ENCODE measurements at places on chromosomes 5 and 9.
A peak's percentile ranks its signal among the peaks of the same experiment; 100 is the strongest.

GRCh38 chr5:81075041-81075440 lies 114.9 kb downstream of the RASGRF2 start:
- no peak for DNase-seq

GRCh38 chr5:113047733-113048652 lies 71.4 kb downstream of the DCP2 start:
- DNase-seq: no peak

- no peak for DNase-seq
Observed at GRCh38 chr5:81140943-81141342, 92.2 kb upstream of the CKMT2 start.

DNA sequence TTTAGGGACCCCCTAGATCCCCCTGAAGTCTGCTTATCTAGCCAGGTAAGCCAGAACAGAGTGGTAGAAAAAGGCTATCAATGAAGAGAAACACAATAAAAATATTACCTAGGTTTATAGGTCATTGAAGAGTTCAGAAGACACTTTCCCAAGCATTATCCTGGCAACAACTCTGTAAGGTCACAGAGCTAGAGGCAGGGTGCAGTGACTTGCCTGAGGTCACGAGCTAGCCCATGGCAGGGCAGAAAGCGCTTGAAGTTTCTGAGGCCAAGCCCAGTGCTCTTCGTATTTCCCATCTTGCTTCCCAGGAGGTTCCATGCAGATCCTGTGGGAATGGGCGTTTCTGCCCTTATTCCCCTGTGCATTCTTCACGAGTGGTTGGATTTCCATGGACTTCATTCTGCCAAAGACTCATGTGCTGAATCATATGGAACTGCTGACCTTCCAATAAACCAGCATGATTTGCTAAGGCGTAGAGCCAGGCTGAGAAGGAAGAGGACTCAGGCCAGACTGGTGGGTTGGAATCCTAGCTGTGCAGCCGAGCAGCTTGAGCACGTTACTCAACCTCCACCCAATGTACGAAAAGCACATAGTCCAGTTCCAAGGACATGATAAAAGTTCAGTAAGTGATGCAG lies 22.1 kb downstream of the TRMO start:
- DNase-seq: no peak

DNA sequence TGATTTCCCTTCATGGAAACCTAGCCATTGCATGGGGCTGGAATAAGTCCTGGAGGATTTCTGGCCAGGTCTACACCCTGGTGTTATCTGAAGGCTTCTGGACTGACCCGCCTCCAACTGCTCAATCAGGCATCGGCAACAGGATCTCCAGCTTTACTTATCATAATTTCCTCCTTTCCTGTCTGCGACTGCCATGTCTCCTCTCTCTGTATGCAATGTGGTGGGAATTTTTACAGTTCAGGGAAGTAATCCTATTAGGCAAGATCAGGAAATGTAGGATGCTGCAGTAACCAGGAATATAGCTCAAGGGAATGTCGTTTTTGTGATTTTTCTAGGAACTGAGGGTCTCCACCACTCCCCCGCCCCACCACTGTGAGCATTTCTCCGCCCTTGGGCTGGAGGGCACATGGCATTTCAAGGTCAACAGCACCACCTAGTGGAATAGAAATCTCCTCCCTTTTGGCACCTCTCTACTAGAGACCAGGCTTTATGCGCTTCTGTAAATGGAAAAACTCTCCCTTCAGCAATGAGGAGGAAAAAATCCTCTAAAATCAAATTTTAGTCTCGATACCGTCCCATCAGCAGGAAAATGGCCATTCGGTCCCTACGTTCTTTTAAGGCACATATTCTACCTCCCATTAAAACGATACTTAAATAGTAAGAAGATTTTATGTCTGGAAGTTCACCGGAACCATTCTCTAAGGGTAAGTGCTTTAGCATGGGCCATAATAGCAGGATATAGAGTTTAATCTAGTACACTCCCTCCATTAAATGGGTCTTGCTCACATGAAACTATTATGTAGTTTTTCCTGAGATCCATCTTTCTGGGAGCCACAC lies 93.0 kb downstream of the YTHDC2 start:
- DNase-seq: peak; percentile 20

GRCh38 chr5:140222416-140222815 lies 47.4 kb downstream of the CYSTM1 start:
- DNase-seq: no peak

DNA sequence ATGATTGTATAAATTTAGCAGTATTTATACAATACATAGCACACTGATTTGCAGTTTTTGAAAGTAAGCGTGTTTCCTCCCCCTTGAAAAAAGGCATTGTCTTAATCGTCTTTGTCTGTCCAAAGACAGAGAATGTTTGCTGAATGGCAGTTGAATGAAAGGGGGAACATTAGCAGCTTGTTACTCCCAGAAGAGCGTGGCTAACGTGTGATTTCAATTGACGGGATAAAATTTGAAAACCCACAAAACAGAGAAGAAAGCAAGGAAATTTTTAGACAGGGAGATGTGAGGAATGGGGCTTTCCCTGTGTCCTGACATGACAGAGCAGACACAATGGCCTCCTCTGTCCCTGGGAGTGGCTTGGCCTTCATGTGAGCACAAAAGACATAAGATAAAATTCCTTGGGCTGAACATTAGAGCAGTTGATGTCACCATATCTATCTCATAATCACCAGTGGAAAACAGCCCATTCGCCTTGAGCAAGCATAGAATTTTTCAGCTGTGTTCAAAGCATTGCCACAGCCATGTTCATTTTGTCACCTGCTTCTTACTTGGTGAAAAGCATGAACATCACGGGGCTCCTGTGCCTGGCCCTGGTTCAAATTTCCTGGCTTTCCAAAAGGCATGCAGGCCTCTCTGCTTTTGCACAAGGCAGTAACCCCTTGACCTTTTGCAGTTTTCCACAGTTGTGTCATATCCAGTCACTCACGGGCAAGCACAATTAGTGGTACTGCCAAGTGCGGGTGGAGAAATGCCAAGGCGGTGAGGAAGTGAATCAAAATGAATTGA lies 126.9 kb downstream of the TLE1 start:
- DNase-seq: no peak

- no peak for DNase-seq
Observed at GRCh38 chr9:113221800-113222481, 597 bp downstream of the SLC31A1 start.

DNA sequence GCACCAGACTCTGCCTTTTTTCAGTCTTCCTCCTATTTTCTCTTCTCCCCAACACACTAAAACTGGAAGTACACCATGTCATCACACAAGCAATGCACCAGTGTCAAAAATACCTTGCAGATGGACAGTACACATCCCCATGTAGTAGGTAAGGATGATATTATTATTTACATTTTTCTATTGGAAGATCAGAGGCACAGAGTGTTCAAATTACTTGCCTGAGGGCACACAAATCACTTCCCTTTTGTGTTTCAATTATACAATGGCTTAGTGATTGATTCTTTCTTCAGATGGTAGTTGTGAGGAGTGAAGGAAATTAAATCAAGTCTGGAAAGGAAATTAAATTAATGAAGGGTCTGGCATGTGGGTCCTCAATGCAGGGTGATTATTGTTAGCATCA lies 39.6 kb downstream of the CTSL start:
- DNase-seq: no peak

- no peak for DNase-seq
Observed at GRCh38 chr9:83701769-83702168, 6.0 kb downstream of the UBQLN1 start.

DNA sequence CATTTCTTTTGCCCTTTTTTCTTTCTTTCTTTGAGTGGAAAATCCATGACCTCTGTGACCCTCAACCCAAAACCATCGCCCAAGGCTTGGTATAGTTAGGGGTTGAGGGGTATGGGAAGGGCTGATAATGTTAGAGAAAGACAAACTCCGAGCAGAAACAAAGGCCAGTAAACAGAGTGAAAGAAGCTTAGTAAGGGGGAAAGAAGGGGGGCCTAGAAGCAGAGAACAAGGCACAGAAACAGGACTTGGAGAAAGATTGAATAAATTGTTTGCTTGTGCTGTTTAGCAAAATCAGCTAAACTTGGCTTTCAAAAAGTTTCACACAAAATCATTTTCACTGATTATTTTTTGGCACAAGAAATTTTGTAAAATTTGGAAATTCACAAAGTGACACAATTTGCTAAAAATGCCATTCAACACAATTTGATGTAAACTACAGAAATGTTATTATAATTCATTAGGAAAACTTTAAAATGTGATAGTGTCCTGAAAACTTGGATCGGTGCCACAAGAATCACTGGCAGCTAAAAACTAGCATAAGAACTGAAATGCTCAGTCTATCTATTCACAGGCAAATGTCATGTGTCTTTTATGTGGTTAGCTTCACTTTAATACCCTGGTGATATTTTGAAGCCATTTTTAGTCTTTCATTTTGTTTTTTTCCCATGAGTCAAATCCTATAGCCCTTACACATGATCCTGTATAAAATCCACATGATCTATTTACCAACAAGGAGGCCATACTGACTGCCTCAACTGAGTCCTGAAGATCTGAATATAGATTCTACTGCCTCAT lies 276.4 kb downstream of the NR2F1-AS1 start:
- no peak for DNase-seq

- no peak for DNase-seq
Observed at GRCh38 chr9:88302579-88303324, 85.5 kb upstream of the SPIN1 start.

DNA sequence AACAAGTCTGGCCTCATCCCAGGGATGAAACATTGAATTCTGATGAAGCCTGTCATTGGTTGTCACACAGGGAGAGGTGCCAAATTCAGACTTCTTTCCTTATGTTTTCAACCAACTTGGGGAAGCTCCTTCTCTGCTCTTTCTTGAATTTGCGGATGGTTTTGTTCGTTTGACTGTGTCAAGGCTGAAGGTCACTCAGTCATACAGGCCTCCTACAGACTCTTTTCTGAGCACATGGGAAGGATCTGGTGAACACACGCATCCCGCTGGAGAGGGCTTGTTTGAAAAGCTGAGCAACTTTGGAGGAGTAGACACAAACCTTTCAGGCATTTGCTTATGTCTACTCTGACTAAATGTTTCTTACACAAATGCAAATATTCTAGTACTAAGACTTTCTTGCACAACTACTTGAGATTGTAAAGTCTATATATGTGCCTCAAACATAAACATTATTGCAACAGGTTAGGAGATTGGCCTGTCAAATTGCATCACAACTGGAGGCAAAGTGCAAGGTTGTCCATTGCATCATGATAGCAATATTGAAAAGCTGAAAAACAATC lies 151.5 kb upstream of the NR3C1 start:
- no peak for DNase-seq

DNA sequence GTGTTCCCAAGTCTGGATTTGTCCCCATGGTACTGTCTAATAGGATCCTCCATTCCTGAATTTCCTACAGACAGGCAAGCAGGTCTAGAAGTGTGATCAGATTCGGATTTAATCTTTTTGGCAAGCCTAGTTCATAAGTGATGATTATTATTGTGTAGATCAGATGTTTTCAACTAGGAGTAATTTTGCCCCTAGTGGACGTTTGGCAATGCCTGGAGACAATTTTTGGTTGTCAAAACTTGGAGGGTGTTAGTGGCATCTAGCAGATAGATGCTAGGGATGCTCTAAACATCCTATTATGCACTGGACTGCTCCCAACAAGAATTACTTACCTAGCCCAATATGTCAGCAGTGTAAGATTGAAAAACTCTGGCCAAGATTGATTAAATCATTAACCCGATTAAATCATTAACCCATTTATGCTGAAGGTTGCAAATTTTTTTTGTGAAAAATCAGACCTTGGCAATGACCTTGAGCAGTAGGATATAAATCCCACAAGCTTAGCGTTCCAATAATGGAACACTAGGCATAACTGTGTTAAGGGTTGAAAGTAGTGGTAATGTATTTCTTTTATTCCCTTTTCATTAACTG lies 28.2 kb downstream of the TCERG1 start:
- no peak for DNase-seq

GRCh38 chr9:129698254-129698757 lies 32.9 kb downstream of the PRRX2 start:
- DNase-seq: no peak

GRCh38 chr5:90406466-90406865 lies 3.1 kb downstream of the CETN3 start:
- no peak for DNase-seq

GRCh38 chr5:42807722-42808447 lies 3.8 kb downstream of the SELENOP start:
- DNase-seq: no peak

DNA sequence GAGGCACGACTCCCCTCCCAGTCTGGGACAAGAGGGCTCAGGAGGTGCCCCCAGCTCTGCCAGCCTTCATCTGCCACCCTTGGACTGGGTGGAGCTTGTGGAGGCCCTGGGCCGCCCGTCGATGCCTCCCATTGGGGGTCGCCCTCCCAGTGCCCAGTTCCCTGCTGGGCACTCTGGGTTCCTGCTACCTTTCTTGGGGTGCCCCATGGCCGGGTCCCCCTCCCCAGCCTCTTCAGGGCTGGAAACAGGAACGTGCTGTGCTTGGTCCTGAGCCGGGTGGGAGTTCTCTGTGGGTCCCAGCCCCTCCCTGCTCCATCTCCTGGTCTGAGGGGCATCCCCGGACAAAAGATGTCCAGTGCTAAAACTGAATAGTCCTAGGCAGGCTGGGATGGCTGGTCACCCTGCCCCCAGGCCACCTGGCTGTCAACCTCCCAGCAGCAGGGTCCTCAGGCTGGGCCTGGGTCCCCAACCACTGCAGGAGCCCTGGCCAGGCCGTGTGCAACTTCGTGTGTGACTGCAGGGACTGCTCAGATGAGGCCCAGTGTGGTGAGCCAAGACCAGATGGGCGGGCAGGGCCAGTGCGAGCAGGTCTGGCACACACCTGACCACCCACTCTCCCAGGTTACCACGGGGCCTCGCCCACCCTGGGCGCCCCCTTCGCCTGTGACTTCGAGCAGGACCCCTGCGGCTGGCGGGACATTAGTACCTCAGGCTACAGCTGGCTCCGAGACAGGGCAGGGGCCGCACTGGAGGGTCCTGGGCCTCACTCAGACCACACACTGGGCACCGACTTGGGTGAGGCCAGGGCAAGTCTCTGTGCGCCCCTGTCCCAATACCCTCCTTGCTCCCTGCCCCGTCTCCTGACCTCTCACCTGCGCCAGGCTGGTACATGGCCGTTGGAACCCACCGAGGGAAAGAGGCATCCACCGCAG lies 784 bp downstream of the MAMDC4 start:
- no peak for DNase-seq

- no peak for DNase-seq
Observed at GRCh38 chr5:36929438-36929837, 52.9 kb downstream of the NIPBL start.

- no peak for DNase-seq
Observed at GRCh38 chr5:89351975-89352374, 469.0 kb upstream of the MEF2C start.

Data from iPS DF 19.7 (cell line).